ENCODE measurements at places on chromosomes 7 and 10. TPM values are rescaled to one million over a fixed set of nuclear protein-coding genes. Genes with fewer than 3 reads are reported as not detected.

PAOX gene
- total RNA-seq = 1.8 TPM

TCF7L2 gene
- total RNA-seq = 4.7 TPM

GTPBP10 gene
- total RNA-seq = 21.5 TPM

PBLD gene
- 1.8 TPM for total RNA-seq

SEMA3E gene
- 0.42 TPM for total RNA-seq

RAMP3 gene
- total RNA-seq = not detected

TMEM176A gene
- not detected for total RNA-seq

AKR1B1 gene
- total RNA-seq = 89.5 TPM

CALML3 gene
- 4.7 TPM for total RNA-seq

SPDYE5 gene
- total RNA-seq = not detected

FAM180A gene
- 2.6 TPM for total RNA-seq

ZWINT gene
- 60.3 TPM for total RNA-seq

TRIM4 gene
- total RNA-seq = 19.5 TPM

FAM25C gene
- total RNA-seq = 0.92 TPM

ARL5B gene
- 15.8 TPM for total RNA-seq

SORCS1 gene
- not detected for total RNA-seq

LIPK gene
- not detected for total RNA-seq

TACC2 gene
- total RNA-seq = 21.1 TPM

CLDN3 gene
- not detected for total RNA-seq

LRGUK gene
- total RNA-seq = 0.17 TPM

RPEL1 gene
- total RNA-seq = not detected

PLAC9 gene
- not detected for total RNA-seq

PTF1A gene
- not detected for total RNA-seq

FFAR4 gene
- not detected for total RNA-seq

USP6NL gene
- 12.5 TPM for total RNA-seq

SLC18A3 gene
- total RNA-seq = not detected
